ENCODE measurements at places on chromosomes 5 and 9.
A peak's percentile ranks its signal among the peaks of the same experiment; 100 is the strongest.

- DNase-seq = no peak
Observed at GRCh38 chr5:127766676-127767335, 63.6 kb downstream of the CCDC192 start.

- no peak for DNase-seq
Observed at GRCh38 chr5:154686490-154686889, 68.7 kb upstream of the LARP1 start.

DNA sequence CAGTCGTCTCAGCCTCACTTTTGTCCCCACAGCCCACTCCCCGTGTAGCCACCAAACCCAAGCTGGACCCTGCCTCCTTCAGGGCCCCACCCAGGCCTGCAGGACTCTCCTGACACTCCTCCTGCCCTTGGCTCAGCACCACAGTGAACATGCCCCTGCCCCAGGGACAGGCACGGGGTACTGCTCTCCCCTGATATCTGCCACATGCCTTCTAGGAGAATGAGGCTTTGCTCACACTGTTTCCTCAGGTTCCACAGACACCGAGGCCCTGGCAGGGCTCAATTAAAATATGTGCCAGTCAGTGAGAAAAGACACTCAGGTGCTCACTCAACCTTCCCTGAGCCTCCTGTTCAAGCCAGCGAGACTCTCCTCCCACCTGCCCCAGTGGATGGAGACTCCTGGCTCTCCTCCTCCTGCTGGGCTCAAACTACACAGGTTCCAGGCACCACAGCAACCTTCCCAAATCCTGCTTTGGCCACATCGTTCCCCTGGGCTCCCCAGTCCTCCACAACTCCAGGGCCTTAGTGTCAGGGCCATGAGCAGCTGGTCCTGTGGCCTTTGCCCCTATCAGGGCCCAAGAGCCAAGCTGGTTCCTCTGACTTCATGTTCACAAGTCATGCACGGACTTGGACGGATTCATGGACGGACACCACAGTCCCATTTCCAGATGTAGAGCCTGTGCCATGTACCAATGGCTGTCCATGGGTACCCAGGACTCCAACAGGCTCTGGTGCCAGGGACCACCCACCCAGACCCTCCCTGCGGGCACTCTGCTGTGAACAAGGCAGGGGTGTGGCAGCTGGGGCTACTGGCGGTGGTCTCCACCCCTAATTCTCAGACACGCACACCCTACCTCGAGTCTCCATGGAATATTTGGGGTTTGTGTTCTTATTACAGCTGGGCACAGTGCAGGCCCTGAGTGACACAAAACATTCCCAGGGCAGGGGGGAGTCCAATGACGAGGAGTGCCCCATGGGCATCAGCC lies 36.6 kb downstream of the BICD2 start:
- DNase-seq = no peak

DNA sequence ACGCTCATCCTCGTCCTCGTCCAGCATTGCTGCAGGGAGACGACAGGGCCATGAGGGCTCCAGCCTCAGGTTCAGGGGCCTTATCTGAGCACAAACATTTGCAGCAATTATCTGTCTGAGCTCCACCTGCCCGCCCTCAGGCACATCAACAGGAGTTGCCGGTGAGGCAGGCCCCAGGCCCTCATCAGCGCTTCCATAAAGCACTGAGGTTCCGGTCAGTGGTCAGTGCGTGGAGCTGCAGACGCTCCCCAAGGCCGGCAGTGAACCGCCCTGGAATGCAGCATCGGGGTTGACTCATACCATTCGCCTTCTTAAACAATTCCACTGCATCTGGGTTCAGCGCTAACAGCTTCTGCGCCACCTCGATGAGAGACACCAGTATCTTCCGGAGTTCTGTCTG lies 15.2 kb downstream of the UBAC1 start:
- DNase-seq = no peak

GRCh38 chr5:68367717-68368116 lies 152.2 kb downstream of the PIK3R1 start:
- DNase-seq = no peak

DNA sequence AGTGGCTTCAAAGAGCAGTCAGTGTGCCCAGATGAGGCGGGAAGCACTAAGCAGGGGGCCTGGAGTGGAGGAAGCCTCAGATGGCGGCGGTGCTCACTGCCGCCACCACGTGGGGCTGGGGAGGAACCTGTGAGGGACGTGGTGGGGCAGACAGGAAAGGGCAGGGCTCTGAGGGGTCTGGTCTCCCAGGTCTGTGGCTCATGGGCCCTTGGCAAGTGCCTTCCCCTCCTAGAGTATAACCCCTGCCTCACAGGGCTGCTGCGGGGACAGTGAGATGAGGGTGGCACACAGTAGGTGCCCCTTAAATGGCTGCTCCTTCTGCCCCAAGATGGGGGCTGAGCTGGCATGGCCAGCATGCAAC lies 26.6 kb downstream of the NR5A1 start:
- DNase-seq = peak; percentile 75

GRCh38 chr5:180669661-180670060 lies 20.3 kb upstream of the FLT4 start:
- no peak for DNase-seq
